Activated T-helper 2 cell treated with anti-CD3 and anti-CD28 coated beads, Interferon-gamma antibody, Interleukin-2, Interleukin-4, amounts not matched to agents 10 μg/mL and 5 μg/mL and 100 μg/mL, durations not matched to agents 14 hours and 24 hours and 36 hours (primary cell): ENCODE measurements at places on chromosomes 4 and X. TPM values are rescaled to one million over a fixed set of nuclear protein-coding genes. Genes with fewer than 3 reads are reported as not detected.

- no peak overlapping the region for H3K27ac ChIP-seq
- H3K36me3 ChIP-seq: no peaks in the 10 kb centered on the region
- no peak overlapping the region for H3K4me3 ChIP-seq
- H3K27me3 ChIP-seq: no peaks in the 10 kb centered on the region
- DNase-seq: no peak
Measured at GRCh38 chr4:91127831-91128230, 1000.6 kb downstream of the CCSER1 start.

The HMGN5 gene
- total RNA-seq: 1.3 and 2.8 TPM in 2 replicates

The SMR3B gene
- total RNA-seq: not detected in 2 replicates

DNA sequence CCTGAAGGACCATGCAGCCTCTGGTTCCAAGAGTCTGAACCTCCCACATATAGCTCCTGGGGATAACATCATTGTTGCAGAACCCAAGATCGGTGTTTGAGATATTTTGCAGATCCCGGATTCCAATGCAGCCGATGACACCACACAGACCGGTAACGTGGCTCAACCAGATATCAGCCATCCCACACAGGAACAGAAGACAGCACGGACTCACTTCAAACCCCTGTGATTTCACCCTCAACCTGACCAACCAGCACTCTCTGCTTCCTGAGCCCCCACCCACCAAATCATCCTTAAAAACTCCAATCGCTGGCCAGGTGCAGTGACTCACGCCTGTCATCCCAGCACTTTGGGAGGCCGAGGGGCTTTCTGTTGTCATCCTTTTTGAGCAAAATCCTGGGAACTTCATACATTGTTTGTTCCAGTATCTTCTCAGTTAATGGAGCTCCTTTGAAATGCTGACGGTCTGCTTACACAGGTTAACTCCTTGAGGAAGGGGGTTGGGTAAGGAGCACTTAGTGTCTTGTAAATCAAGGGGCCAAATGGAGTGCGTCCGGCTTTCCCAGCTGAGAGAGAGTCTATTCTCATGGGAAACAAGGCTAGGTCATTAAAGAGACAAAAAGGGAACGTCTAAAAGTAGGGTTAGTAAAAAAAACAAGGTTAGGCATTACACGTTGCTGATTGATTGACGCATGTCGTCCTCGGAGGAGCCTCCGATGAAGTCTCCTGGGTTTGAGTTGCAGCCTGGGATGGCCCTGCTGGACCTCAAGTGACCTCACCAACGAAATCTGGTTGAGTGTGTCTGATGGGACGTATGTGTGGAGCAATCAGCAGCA, 230.4 kb downstream of the CRLF2 start:
- no peak overlapping the region for H3K27ac ChIP-seq
- DNase-seq: no peak
- H3K36me3 ChIP-seq: no peaks in the 10 kb centered on the region
- no peaks in the 10 kb centered on the region for H3K4me1 ChIP-seq

- no peak for DNase-seq
- no peaks in the 10 kb centered on the region for H3K36me3 ChIP-seq
- H3K4me3 ChIP-seq: no peak overlapping the region
- no peaks in the 10 kb centered on the region for H3K4me1 ChIP-seq
Measured at GRCh38 chr4:11021333-11021732, 336.8 kb upstream of the CLNK start.

- no peaks in the 10 kb centered on the region for H3K36me3 ChIP-seq
- no peak for DNase-seq
- no peak overlapping the region for H3K27ac ChIP-seq
- no peaks in the 10 kb centered on the region for H3K4me1 ChIP-seq
- no peak overlapping the region for H3K4me3 ChIP-seq
Measured at GRCh38 chr4:136281889-136282288, 1250.4 kb downstream of the PCDH18 start.

The RFC1 gene
- 56.6 and 64.7 TPM in 2 replicates for total RNA-seq

DNA sequence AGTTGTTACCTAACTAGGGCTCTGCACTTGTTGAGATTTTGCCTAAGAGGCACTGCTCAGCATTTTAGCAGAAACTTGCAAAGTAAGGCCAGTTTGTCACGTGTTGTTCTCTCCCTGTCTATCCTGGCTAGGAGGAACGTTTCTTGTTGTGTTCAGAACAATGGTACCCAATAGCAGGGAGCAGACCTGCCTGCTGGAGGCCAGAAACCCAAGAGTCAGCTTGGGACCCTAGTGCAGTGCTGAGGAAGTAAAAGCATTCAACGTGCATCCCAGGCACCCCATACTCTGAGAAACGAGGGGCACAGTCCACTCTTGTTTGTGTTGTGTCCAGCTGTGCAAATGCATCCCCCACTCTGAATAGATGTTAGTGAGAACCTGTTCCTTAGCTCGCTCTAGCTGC, 42.4 kb downstream of the SOD3 start:
- no peaks in the 10 kb centered on the region for H3K4me1 ChIP-seq
- DNase-seq: no peak
- no peaks in the 10 kb centered on the region for H3K36me3 ChIP-seq
- H3K4me3 ChIP-seq: no peak overlapping the region
- H3K27ac ChIP-seq: no peak overlapping the region
- no peaks in the 10 kb centered on the region for H3K27me3 ChIP-seq

DNA sequence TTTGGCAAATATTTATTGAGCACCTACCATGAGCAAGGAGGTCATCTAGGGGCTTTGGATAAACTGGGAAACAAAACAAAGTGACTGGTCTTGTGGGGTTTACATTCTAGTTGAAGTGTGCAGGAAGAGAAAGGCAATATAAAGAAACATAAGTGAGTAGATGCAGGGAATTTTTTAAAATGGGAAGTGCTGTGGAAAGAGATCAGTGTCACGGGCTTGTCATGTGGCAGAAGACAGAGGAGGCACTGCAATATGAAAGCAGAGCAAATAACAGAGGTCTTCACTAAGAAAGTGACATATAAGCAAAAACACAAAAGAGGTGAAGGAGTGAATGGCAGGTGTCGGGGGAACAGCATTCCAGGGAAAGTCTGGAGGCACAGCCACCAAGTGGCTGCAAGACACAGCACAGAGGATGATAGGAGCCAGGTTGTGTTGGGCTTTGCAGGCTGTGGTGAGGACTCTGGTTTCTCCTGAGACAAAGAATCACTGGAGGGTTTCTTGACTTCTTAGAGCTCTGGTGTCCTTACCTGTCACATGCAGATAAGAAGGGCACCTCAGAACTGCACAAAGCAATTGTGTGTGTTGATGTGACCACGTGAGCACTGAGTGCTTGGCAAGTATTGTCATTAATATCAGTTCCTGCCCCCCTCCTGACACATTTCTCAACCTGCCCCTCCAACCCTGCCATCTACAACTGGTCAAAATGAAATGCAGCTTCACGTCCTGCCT, 143.5 kb downstream of the TSPAN5 start:
- H3K27me3 ChIP-seq: no peaks in the 10 kb centered on the region
- H3K36me3 ChIP-seq: peaks cover 15% of the 10 kb centered on the region
- H3K27ac ChIP-seq: peak overlapping the region; percentile 30
- no peak overlapping the region for H3K4me3 ChIP-seq

DNA sequence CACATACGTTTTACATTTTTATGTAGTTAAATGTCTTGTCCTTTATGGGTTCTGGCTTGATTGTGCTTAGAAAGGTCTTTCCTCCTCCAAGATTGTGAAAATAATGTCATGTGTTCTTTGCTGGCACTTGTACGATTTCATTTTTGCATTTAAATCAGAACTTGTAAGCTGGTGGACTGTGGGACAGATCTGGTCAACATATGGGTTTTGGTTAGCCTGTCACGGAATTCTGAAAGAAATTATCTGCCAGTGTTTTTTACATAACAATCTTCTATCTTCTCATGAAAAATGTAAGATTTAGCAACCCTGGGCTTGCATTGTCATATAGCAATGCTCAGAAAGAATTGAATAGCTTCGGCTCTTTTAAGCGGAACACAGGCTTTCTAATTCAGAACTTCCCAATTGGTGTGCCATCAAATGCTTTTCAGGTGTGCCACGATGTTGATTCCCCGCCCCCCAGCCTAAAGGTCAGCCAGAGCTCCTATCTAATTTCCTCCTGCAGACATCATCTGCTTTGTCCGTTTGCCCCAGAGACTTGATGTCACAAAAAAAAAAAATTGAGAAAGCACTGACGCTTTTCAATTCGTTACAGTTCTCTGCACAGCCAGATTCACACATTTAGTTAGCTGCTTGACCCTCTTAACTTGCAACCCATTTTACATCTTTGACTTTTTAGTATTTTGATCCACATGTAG, 16.2 kb downstream of the AFF1 start:
- no peak overlapping the region for H3K4me3 ChIP-seq
- no peaks in the 10 kb centered on the region for H3K27me3 ChIP-seq
- H3K36me3 ChIP-seq: peaks cover 35% of the 10 kb centered on the region
- H3K27ac ChIP-seq: no peak overlapping the region
- peaks cover 33% of the 10 kb centered on the region for H3K4me1 ChIP-seq
- no peak for DNase-seq

GRCh38 chr4:30863021-30863420, 142.9 kb downstream of the PCDH7 start:
- no peaks in the 10 kb centered on the region for H3K36me3 ChIP-seq
- H3K27ac ChIP-seq: no peak overlapping the region

The HSFX2 gene
- 0.23 TPM in 1 of 2 replicates, not detected in the other for total RNA-seq

- no peak for DNase-seq
- H3K27ac ChIP-seq: no peak overlapping the region
- no peaks in the 10 kb centered on the region for H3K36me3 ChIP-seq
- H3K4me1 ChIP-seq: peaks cover 4% of the 10 kb centered on the region
Measured at GRCh38 chr4:41204400-41204978, 9.9 kb downstream of the APBB2 start.

The BTK gene
- 0.11 and 0.25 TPM in 2 replicates for total RNA-seq

GRCh38 chr4:2393353-2394270, 24.8 kb downstream of the ZFYVE28 start:
- H3K36me3 ChIP-seq: no peaks in the 10 kb centered on the region
- DNase-seq: no peak
- H3K4me3 ChIP-seq: no peak overlapping the region
- H3K4me1 ChIP-seq: peaks cover 12% of the 10 kb centered on the region
- H3K27me3 ChIP-seq: peaks cover 18% of the 10 kb centered on the region

The TDO2 gene
- not detected in 2 replicates for total RNA-seq

The AMOT gene
- total RNA-seq: 1.7 TPM in 2 replicates

The SYTL4 gene
- total RNA-seq: not detected in 2 replicates

- H3K27ac ChIP-seq: peak overlapping the region; percentile 88
- H3K4me1 ChIP-seq: peaks cover 86% of the 10 kb centered on the region
- no peaks in the 10 kb centered on the region for H3K27me3 ChIP-seq
- peaks cover 21% of the 10 kb centered on the region for H3K36me3 ChIP-seq
- DNase-seq: no peak
Measured at GRCh38 chr4:142356801-142357200, 489.3 kb downstream of the INPP4B start.

The NPY1R gene
- total RNA-seq: not detected in 2 replicates

DNA sequence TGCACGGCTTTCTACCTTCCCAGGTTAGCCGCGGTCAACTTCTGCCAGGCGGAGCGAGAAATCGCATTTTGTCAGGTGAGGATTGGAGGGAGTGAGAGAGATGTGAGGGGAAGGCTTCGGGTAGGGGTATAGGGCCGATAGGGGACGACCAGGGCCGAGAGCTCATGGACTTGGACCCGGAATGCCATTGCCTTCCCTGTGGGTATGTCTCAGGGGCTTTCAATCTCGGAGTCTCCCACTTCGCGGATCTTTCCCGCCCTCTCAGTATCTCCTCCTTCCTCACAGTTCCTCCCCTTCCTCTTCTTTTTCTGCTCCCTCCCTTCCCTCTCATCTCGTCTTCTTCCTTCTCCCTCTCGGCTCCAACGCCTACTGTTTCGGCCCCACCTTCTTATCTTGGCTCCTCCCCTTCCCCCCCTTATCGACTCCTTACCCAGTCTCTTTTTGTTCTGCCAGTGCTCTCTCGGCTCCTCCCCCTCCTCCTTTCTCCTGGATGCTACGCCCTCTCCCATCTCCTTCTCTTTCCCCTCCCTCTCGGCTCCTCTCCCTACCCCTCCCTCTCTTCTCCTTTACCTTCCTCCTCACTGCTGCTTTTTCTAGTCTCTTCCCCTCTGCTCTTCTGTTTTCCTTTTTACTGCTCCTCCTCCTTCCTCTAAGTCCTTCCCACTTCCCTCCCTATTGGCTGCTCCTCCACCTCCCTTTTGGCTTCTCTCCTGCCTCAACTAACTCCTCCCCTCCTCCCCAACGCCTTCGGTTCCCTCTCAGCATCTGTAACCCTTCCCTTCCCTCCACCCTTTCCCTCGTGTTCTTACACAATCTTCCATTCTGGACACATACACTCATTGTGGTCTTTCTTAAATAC, 29.4 kb upstream of the RBMX start:
- H3K27ac ChIP-seq: peak overlapping the region; percentile 79
- H3K4me1 ChIP-seq: peaks cover 12% of the 10 kb centered on the region
- peak overlapping the region; percentile 89 for H3K4me3 ChIP-seq
- H3K36me3 ChIP-seq: no peaks in the 10 kb centered on the region

- H3K27me3 ChIP-seq: no peaks in the 10 kb centered on the region
- no peaks in the 10 kb centered on the region for H3K4me1 ChIP-seq
- H3K4me3 ChIP-seq: no peak overlapping the region
- no peak for DNase-seq
Measured at GRCh38 chr4:8739317-8739716, 132.3 kb downstream of the HMX1 start.

DNA sequence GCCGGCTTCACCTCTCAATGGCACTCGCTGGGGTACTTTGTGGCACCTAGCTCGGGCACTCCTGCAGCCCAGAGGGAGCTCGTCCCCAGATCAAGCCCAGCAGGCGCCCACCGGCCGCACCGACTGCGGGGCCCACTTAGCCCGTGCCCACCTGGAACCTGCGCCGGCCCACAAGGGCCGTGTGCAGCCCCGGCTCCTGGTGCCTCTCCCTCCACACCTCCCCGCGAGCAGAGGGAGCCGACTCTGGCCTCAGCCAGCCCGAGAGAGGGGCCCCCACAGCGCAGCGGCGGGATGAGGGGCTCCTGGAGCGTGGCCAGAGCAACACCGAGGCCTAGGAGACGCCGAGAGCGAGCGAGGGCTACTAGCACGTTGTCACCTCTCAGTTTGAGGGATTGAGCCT, 82.1 kb upstream of the SHISA3 start:
- H3K36me3 ChIP-seq: no peaks in the 10 kb centered on the region
- H3K4me3 ChIP-seq: no peak overlapping the region
- H3K27ac ChIP-seq: no peak overlapping the region
- H3K27me3 ChIP-seq: peaks cover 2% of the 10 kb centered on the region

DNA sequence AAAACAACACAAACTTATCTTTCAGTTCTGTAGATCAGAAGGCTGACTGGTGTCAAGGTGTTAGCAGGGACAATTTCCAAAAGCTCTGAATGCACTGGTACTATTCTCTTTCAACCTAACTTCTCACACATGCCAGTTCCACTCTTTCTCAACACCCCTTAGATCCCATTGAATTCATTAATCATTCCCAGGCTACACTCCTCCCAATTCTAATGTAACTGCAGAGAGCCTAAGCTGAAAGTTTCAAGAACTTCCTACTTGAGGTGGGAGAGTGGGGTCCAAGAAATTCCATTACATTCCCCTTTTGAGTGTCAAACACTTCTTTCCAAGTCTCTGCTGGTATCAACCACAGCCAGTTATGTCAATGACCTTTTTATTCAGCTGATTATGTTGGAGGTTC, 142.0 kb downstream of the ADAMTS3 start:
- DNase-seq: no peak
- H3K36me3 ChIP-seq: no peaks in the 10 kb centered on the region
- H3K27me3 ChIP-seq: no peaks in the 10 kb centered on the region
